ENCODE measurements at places on chromosomes 13 and 19.

GRCh38 chr13:77300176-77301037 is 26.5 kb downstream of the MYCBP2 start:
- DNase-seq = no peak

GRCh38 chr19:41303954-41304353 is 6.0 kb upstream of the CCDC97 start:
- no peak for DNase-seq

DNA sequence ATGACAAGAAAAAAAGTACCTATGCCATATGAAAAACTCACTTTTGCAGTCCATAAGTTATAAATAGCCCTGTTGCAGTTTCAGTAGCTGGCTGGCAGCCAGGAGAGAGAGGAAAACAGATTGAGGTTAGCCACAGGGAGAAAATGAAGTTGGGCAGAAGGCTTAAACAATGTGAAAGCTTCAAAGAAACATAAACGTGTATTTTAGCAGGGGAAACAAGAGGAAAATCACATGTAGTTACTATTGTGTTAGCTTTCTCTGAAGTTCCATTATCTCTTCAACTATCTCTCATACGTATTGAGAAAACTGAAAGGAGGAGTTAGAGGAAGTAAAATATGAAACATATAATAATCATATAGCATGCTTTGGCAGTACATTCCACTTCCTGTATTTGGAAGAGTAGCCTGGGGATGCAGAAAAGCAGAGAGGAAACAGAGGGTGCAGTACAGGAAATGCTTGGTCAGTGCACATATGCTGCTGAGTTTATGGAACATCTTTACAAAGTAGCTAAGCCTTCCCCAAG is 1551.1 kb downstream of the EFNB2 start:
- DNase-seq = no peak

DNA sequence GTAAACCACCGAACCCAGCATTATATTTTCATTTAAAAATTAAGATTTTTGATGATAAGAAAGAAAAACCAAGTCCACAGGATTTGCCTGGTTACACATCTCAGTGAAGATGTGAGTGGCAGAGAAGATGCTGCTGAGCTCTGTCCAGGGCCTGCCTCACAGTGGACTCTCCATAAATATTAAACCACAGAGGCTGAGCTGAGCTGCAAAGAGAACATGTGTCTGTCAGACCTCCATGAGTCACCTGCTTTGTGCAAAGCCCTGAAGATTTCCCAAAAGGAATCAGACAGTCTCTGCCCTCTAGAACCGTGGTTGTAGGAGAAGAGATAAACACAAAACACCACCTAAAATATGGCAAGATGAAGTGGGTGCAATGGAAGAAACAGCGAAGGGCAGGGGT is 127.2 kb upstream of the TSC22D1 start:
- no peak for DNase-seq

DNA sequence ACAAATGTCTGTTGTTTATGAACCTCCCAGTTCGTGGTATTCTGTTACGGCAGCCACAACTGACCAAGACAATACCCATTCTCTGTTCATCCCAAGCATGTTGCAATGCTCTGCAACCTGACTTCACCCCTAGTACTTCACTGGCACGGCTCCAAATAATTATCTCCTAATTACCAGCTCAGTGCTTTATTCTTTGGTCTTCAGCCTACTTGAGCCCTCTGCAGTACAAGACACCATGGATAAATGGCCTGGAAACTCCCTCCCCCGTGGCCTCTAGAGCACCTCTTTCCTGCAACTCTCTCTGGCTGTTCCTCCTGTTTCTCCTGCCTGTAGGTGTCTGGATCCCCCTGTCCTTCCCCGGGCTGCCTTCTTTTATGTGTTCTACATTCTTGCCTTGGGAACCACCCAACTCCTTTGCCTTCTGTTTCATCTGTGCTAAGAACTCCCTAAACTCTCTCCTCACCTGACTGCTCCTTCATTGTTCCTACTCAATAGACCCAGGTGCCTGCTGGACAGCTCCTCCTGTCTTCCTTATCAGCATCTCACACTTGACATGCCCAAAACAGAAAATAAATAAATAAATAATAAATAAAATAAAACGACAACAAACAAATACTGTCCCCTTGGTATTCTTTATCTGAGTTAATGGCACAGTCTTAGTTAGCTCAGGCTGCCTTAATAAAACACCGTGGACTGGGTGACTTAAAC is 200.4 kb upstream of the IPO5 start:
- no peak for DNase-seq

GRCh38 chr13:114108894-114109293 is 23.5 kb downstream of the RASA3 start:
- DNase-seq = no peak

DNA sequence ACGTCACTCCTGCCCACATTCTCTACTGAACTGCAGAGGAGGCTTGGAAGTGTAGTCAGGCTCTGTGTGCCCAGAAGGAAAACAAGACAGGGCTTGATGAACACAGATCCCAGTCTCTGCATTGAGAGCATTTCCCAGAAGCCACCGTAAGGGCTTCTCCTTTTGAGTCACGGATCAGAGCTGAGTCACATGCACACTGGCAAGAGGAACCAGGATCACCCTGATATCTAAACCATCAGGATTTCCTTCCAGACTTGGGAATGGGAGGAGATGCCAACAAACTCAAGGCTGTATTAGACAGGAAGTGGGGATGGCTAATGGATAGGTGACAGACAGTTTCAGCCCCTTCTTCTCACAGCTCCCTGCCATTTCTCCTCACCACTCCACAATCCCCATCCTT is 17.7 kb upstream of the FBXO17 start:
- DNase-seq = no peak

DNA sequence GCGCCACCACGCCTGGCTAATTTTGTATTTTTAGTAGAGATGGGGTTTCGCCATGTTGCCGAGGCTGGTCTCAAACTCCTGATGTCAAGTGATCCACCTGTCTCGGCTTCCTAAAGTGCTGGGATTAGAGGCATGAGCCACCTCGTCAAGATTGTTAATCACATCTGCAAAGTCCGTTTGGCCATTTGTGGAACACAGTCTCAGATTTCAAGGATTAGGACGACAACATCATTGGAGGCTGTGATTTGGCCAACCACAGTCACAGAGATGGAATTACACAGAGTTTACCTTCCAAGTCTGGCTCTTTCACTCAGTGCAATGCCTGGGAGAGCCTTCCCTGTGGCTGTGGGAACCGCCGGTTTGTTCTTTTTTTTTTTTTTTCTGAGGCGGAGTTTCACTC is 17.8 kb downstream of the SULT2B1 start:
- DNase-seq = no peak

- DNase-seq = peak; percentile 57
Measured at GRCh38 chr13:78764665-78765064, 105.7 kb upstream of the OBI1 start.

DNA sequence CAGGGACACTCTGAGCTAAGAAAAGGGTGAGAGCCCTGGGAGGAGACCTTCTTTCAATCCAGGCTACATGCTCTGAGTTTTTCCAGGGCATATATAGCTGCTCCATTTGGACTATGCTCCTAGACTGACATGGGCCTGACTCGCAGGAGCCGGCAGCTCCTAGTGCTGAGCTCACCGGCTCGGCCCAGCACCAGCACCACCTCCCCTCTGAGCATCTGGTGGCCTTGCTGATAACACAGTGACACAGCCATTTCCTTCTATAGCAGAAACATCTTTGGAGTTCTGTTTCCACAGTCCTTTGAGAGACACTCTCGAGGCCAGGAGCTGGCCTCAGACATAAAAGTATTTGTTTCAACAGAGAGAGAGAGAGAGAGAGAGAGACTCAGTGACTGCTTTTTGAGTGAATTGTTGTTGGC is 184.9 kb downstream of the TM9SF2 start:
- no peak for DNase-seq

GRCh38 chr13:48853728-48854102 is 122.0 kb upstream of the FNDC3A start:
- DNase-seq = no peak

GRCh38 chr19:57900311-57900710 is 11.5 kb upstream of the ZNF814 start:
- no peak for DNase-seq

GRCh38 chr13:95192998-95193397 is 108.3 kb downstream of the ABCC4 start:
- no peak for DNase-seq

DNA sequence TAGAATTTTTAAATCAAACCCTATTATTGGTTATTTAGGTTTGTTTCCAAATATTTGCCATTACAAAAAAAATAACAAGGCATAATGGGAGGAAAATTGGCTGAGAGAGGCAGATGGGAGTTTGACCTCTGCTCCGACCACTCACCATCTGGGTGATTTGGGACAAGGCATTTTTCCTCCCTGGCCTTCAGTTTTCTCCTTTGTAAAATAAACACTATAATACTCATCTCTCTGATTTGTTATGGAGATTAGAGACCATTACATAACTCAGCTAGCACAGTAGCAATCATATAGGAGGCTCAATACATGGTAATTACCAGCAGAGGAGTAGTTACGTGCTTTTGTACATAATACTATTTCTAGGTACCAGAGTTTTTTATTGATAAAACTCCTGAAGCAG is 70.2 kb upstream of the STK24 start:
- DNase-seq = no peak

GRCh38 chr13:101978552-101979315 is 423.1 kb downstream of the FGF14 start:
- no peak for DNase-seq

GRCh38 chr13:35923347-35923746 is 207.8 kb downstream of the DCLK1 start:
- no peak for DNase-seq

GRCh38 chr13:97478247-97478646 is 44.3 kb downstream of the RAP2A start:
- no peak for DNase-seq

GRCh38 chr13:44249431-44249836 is 124.2 kb upstream of the SERP2 start:
- no peak for DNase-seq

DNA sequence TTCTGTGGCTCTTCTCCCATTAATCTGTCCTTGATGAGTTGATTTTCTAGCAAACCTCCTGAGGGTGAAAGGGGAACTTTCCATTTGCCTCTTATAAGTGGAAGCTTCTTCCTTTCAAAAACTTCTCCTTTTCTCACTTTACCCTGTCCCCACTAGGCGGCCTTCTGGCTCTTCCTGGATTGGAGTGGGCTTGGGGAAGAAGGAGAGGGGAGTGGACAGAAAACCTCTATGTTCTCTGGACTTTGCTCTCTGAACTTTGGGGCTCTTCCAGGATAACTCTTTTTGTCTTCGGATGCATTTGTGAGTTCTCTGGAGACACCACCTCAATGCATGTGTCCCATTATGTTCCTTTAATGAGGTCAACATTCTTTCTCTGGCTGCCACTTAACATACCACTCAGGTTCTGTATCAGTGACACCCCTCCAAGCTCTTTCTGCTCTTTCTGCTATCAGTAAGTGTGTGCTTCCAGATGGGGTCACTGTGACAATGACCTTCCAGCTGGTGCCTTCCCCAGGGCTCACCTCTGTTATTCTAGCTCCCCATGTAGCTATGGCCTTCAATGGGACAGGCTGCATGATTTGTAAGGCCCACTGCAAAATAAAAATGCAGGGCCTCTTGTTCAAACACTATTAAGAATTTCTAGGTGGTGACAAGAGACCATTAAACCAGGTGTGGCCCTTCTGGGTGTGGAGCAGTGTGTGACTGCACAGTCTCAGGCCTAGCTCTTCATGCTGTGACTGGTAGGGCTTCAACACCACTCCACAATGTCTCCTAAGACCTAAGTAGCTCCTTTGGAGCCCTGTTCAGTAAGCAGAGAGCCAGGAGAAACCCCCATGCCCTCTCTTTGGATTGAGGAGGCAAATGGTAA is 389.2 kb downstream of the EFNB2 start:
- DNase-seq = peak; percentile 4

DNA sequence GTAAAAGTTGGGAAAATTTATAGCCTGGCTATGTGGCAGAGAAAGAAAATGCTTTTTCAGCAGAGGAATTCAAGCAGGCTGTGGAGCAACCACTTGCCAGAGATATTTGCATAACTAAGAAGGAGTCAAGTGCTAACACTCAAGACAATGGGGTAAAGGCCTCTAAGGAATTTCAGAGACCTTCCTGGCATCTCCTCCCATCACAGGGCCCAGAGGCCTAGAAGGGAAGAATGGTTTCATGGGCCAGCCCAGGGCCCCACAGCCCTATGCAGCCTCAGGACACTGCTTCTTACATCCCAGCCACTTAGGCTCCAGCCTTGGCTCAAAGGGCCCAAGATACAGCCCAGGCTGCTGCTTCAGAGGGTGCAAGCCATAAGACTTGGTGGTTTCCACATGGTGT is 14.3 kb downstream of the SLC15A1 start:
- no peak for DNase-seq

DNA sequence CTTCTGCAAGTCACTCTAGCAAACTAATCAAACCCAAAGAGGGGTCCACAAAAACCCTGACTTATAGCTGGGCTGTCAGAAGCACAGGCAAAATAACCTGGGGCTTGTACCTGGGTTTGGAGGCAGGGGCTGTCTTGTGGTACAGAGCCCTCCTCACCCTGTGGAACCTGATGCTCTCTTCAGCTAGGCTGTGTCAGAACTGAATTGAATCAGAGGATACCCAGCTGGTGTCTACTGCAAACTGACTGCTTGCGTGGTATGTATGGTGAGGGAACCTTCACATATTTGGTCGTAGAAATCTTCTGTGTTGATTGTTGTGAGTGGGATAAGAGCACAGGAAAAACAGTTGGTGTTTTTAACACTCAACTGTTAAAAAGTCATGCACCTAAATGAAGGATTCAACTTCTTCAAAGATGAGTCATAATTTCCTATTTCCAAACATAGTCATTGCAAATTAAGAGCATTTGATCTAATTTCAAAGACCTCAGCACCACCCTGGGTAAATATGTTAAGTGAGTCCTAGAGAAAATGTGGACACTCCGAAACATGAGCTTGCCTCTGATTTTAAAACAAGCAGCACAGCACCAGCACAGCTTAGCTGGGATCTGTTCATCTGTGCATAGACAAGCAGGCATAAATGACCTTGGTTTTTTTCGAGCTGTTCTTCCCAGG is 840.2 kb downstream of the UQCRFS1 start:
- no peak for DNase-seq

DNA sequence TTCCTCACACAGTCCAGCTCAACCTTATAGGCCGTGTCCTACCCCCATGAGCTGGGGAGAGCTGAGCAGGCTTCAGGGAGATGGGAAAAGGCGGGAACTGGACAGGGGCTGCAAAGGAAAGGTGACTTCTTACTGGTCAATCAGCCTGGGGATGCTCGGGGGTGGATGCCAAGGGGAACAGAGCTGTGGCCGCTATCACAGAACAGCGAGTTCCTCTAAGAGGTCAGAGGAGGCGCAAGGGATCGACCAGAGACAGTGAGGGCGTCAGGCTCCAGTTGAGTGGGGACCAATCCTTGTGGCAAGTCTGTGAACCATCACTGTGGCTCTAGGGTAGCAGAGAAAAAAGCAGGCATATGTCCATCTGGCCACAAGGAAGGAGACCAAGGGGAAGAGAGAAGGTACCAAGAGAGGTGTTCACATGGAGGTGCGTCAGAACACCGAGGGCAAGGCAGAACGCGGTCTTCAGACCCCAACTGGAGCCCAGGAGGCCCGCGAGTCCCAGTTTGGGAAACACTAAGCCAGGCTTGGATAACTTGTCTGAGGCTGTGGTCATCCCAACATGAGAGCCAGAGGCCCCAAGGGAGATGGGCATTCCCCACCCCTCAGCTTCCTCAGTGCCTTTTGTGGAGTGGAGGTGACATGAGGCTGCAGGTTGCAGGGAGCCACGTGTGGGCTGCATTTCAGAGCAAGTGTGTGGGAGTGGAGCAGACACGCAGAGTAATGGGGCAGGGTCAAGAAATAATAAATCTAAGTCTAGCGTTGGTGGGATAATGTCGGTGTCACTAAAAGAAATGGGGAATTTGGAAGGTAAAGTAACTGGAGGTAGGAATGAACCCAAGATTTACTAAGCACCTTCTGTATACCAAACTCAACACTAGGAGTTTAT is 3.9 kb downstream of the F10 start:
- DNase-seq = no peak

Measured in HEK293T (cell line).